ENCODE measurements at places on chromosomes 5 and 9.

DNA sequence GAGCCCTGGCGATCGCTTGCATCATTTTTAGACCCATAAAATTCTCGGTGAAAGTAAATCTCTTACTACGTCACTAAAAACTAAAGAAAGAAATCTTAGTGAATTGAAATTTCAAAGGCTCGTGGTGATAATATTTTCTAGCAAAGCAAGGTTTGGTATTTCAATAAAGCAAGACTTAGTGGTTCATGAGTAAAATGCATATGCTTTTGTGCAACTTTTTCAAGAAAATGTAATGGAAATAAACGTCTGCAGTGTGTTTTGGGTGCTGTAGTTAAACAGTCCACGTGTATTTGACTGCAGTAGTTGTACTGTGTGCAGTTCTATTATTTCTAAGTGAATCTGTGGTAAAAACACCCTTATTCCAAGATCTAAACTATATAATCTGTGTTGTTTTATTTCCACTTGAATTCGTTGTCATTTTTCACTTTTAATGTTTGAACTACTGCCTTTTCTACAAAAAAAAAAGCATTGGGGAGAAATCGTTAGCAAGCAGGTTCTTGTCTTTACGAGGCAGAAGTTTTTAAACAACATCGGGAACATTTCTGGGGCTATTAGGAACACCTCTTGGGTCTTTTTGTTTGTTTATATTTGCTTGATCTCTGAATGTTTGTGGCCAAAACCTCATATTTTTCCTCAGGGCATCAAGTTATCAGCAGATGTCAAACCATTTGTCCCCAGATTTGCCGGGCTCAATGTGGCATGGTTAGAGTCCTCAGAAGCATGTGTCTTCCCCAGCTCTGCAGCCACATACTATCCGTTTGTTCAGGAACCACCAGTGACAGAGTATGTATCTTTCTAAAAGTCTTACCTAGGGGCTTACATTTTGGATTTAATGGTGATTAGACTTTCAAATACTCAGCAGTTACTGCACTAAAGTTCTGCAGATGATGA, 960 bp downstream of the SECISBP2 start:
- no peak for DNase-seq

- DNase-seq, result no peak
These were observed 136.4 kb downstream of the ZSWIM6 start for GRCh38 chr5:61468483-61468865.

- DNase-seq, result no peak
These were observed 139.2 kb upstream of the PALM2AKAP2 start for GRCh38 chr9:109640580-109641371.

DNA sequence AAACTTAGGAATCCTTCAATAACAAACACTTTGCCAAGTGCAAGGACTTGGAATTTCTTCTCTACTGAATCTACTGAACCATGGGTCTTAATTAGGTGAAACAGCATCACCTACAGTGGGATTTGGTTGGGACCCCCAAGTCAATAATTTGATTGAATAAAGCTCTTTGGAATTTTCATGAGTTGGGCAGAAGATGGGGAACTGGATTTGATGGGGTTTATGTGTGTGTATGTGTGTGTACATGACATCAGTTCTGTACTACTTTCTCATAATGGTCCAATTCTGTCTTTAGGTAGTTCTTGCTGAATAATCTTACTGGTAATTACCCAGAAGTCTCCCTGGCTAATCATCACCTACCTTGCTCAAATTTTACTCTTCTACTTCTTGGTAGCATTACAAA, 198.4 kb upstream of the TBCA start:
- DNase-seq, result no peak

GRCh38 chr9:18480662-18481093, 6.7 kb downstream of the ADAMTSL1 start:
- no peak for DNase-seq

- DNase-seq, result no peak
These were observed 557 bp upstream of the IL3 start for GRCh38 chr5:132059696-132060500.

DNA sequence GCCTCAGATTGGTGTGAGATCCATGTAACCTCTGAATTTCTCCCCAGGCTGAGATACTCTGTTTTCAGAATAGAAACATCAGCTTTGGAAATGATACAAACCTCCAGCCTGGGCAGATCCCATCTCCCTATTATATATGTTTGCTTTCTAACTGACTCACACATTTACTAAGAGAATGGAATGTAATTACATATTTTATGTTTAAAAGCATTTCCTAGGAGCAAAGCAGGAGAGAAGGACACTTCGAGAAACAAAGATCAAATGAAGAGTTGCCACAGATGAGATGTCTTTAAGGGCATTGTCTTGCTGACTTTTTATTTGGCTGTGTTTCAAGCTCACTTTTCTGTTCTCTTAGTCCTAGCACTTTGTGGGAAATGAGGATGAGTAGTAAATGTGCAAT, 96.3 kb downstream of the CDH18 start:
- DNase-seq, result no peak

DNA sequence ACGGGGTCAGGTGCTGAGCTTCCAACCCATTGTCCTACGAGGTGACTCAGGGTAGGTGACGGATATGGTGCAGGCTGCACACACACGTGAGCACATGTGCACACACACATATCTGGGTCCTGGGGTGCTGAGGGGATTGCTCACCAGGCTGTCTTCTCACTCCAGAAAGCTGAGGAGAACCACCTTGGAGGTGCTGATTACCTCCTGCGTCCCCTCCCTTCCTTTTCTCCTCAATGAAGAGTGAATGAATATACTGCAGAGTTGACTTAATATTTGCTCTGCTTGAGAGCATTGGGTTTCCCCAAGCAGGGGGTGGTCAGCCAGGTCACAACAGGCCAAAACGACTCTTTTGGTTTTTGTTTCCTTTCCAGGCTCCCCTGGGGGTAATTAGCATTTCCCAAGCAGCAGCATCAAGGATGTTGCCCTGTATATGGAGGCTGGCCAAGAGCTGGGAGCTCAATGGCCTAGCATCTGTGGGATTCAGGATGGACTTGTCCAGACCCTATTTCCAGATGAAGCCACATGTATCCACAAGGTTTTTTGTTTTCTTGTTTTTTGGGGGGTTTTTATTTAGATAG, 49.7 kb downstream of the PDZD2 start:
- DNase-seq, result no peak

DNA sequence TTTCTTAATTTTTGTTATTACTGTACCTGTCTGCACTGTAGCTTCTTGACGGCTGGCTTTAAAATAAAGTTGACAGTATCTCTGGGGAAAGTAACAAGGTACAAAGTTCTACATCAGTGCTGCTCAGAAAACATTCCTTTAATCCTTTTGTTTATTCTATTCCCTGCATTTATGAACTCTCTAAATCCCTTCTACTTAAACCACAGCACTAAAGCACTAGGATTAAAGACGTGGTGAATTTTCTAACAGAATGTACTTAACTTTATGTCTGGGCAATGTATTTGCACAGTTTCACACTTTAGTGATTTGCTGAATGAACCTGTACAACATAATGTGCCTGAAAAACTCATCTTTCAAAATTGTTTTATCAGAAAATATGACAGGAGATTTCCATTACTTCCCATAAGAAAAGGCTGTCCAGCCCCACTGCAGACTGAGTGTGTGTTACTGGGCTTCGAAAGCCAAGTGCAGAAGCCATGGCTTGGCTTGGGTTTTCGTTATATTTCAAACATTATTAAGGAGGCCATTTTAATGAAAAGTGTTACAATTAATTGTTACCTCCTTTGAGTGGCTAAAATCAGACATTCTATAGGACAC, 43.8 kb downstream of the LHFPL2 start:
- no peak for DNase-seq

DNA sequence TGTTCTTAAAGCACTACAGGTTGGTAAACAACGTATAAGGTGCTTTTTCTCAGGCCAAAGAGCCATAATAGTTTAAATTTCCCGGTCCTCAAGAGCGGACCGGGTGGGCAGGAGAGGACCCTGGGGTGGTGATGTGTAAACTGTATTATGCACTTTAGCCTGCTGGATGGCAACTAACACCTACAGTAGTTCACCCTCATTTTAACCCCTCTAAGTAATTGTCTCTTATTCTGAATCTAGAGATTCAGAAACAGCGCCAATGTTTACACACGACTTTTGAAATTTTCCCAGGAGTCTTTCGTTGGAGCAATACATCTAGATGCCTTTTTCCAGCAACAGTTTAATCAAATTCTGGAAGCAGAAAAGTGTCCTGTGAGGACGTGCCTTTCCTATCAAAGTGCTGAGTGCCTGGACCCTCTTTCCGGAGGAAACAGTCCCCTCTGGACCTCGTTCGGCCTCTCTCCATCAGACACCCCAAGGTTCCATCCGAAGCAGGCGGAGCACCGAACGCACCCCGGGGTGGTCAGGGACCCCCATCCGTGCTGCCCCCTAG, 676 bp upstream of the OCLN start:
- no peak for DNase-seq

DNA sequence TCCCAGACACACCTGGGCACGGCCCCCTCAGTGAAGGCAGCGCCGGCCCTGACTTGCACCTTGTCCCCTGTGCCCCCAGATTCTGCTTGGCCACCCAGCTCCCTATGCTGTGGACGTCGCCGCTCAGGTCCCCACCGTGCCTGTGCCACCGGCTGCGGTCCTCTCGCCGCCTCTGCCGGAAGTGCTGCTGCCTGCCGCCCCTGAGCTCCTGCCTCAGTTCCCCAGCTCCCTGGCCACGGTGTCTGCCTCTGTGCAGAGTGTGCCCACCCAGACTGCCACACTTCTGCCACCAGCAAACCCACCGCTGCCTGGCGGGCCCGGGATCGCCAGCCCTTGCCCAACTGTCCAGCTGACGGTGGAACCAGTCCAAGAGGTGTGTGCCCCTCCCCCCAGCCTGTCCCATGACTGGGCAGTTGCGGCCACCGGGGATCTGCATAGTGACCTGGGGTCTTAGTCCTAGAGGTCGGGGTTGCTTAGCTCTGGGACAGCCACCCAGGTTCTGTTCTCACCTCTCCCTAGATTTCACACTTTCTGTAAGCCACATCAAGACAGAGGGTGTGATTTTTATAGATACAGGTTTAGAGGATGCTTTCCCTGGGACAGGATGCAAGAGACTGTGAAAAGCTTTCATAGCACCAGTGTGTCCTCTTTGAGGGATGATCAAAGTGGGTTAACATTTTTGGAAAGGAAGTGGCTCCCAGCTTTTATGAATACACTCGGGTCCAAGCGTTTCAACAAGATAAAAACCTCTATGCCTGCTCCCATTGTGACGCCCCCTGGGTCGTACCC, 78.0 kb downstream of the WNK2 start:
- DNase-seq, result no peak

GRCh38 chr9:35864695-35865255, 5.4 kb downstream of the OR13J1 start:
- DNase-seq, result no peak

- no peak for DNase-seq
These were observed 13.0 kb downstream of the TNC start for GRCh38 chr9:115104908-115105307.

- no peak for DNase-seq
These were observed 351.5 kb upstream of the KCNN2 start for GRCh38 chr5:114010362-114010761.

- no peak for DNase-seq
These were observed 173.3 kb upstream of the POC5 start for GRCh38 chr5:75890546-75890945.

DNA sequence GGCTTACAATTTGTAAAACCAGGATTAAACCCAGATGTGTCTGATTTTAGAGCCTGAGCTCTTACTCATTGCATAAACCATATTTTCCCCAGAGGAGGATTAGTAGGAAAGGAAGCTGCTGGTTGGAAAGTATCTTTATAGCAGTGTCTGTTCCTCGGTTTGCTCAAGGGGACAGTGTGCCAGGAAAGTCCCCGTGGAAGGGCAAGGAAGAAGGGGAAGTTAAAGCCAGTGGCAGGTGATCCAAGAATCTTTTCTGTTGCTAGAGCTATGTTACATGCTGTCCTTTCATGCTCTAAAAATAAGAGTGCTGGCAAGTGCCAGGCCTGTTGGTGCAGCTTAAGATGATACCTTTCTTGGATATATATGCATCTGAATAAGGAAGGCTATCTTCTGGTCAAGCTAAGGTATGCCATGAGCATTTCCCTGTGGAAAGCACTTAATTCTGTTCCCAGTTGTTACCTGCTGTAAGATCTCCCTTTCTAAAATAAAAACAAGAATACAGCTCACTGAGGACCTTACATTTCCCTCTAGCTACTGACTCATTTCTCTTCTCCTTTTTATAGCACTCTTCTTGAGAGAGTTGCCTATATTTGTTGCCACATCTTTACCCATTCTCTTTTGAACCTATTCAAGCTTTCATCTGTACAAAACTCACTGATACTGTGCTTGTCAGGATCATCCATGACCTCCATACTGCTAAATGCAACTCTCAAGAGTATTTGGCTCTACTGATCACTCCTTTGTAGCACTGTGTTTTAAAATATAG, 8.0 kb downstream of the PDCD1LG2 start:
- DNase-seq, result no peak

DNA sequence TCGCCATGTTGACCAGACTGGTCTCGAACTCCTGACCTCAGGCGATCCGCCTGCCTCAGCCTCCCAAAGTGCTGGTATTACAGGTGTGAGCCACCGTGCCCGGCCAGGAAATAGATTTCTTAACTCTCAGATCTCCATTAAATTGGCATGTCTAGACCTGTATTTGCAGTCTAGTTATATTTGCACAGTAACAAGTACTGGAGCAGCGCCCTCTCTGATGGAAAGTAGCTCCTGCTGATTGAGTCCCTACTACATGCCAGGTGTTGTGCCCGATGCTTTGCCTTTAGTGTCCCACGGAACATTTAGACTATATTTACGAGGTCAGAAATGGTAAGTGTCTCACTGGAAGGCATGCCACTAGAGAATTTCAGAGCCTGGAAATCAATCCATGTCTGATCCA, 15.8 kb upstream of the TMED9 start:
- DNase-seq, result no peak

DNA sequence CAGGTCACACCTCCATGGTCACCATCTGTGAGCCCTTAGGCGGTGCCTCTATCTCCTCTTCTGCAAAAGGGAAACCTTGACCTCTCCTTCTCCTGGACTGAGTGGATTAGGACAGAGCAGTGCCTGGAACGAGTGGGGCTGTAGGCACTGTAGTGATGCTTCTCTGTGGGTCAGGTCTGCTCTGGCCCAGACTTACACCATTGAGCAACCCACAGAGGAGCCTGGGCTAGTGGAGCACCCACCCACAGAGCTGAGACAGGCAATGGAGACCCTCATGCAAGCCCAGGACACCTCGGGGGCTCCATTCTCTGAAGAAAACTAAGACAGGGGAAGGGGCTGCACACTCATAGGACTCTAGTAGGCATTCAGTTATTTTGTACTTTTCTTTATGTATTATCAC, 400.6 kb downstream of the GADD45G start:
- DNase-seq, result no peak

DNA sequence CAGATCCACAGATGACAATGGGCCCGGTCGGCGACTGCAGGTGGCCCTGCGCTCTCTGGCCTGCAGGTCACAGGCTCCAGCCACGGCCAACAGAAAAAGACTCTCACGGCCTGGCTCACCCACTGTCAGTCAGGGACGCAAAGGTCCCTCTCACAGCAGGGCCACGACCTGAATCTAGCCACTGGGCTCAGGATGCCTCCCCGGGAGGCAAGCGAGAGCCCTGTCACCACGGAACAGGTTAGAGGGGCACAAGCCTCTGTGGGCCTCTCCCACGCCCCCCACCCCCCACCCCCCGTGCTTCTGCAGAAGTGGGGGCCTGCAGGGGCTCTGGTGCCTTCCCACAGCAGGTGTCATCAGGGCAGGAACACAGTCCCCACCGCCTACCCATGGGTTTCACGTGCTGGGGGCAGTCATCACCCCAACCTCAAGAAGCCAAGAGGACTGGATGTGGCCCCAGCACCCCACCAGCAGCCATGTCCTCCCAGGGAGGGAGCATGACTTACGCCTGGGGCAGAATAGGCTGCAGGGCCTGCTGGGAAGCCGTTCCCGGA, 17.3 kb upstream of the EGFL7 start:
- no peak for DNase-seq

Measured in T-helper 9 cell (primary cell).